ENCODE measurements at places on chromosomes 16 and 17. TPM values are rescaled to one million over a fixed set of nuclear protein-coding genes. Genes with fewer than 3 reads are reported as not detected.

TBCD gene
- total RNA-seq: 257 TPM

TENT4B gene
- 22.4 TPM for total RNA-seq

GRCh38 chr16:54462771-54463170, 176.2 kb upstream of the IRX3 start:
- no peak for DNase-seq

TBC1D28 gene
- total RNA-seq: not detected

GRCh38 chr16:52212841-52213240, 334.1 kb downstream of the TOX3 start:
- DNase-seq: no peak

RPH3AL gene
- 4.4 TPM for total RNA-seq

GPR139 gene
- total RNA-seq: not detected

GRCh38 chr16:65908568-65908967, 457.9 kb upstream of the CDH5 start:
- DNase-seq: no peak

All from CD4-positive, alpha-beta memory T cell (primary cell).